ENCODE measurements at places on chromosomes 5 and 9.

DNA sequence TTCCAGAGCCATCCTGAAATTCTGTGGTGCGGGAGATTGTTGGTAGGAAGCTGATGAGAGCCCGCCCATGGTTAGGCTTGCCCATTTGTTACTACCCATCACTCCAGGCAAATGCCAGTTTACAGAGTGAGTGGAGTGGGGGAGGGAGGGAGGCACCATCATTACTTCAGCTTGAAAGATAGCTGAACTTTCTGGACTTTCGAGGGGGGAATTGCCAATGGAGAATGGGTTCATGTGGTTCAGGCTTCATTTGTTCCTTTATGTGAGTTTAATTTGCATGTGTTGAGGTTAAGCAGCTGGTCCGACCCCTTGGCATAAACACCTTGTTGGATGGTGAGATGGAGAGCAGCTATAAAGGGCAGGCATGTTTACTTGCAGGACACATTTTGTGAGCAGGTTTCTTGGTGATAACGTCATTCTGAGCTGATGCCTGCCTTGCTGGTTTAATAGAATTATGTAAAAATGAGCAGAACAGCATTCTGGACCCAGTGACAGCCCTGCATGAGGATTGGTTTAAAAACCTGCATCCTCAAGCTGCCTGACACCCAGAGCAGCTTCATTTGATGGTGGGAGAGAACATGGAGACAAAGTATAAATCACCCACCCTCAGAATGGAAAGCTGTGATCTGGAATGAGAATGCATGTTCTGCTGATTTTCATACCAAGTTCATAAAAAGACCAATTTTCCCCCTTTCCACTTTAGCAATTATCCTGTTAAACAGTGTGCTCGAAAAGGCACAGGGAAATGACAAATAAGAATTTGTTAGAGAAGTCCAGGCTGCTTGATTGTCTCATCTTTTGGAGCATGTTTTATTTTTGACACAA, 106.3 kb downstream of the TRIO start:
- DNase-seq, result no peak

- DNase-seq, result no peak
Measured at GRCh38 chr5:145233461-145233860, 601.7 kb downstream of the PRELID2 start.

DNA sequence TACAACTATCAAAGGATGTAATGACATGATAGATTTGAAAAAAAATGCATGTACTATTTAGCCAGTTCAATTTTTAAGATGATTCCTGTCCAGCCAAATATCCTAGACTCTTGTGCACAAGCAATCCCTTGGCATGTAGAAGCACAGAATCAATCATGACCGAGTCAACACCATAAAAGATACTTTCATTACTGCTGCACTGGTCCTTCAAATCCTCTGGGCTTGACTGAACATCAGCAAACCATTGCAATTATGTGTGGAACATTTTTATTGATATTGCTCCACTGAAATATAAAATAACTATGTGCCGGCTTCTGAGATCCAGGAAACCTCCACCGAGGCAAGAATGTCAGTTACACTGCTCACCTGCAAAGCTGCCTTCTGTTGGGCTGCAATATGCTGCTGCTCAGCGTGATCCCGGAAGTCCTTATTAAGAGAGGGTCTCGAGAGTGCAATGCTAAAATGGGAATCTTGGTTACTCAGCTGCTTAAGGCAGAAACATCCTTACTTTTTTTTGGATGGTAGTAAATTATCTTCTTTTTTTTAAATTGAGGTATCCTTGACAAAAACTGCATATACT, 28.7 kb downstream of the INIP start:
- DNase-seq, result no peak

DNA sequence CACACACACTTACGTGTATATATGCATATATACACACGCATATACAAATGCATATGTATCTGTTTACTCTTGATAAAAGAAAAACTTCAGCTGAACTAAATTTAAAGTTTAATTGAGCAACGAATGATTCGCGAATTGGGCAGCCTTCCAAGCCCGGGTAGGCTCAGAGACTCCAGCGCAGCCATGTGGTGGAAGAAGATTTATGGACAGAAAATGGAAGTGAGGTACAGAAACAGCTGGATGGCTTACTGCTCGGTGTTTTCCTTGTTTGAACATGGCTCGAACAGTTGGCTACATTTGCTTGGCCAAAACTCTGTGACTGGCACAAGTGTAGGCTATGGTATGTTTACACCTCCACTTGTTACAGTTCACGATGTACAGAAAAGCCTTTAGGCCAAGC, 239.3 kb upstream of the PRDM9 start:
- no peak for DNase-seq

DNA sequence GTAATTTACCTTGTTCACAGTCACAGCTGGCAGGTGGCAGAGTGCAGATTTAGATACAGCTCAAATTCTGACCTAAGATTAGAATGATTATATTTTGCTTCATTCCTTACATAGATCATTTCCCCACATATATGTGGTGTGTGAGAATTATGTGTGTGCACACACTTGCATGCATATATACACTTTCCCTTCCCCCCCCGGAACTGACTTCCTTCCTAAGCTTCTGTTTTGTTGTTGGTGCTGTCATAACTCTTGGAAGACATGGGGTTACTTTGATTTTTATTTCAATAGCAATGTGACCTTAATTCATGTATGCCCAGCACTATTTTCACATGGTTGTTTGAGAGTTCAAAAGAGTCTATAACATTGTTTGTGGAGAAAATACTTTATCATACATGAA, 112.8 kb downstream of the CMYA5 start:
- DNase-seq, result no peak

GRCh38 chr5:137462816-137463520, 36.2 kb downstream of the SPOCK1 start:
- no peak for DNase-seq

DNA sequence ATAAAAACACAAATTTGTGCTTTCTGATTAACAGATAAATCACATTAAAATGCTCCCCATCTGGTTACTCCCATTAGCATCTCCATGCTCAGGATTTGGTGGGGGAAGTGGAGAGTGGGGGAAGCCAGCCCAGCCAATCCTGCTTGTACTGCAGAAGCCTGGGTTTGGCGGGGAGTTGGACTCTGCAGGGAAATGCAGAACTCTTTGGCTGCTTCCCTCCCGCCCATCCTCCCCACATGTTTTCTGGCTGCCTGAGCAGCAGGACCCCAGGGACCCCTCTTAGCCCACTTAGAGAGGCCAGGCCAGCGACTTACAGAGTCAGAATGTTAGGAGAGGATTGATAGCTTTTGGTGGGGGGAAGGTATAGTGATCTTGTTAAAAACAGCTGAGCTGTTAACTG, 59.5 kb upstream of the FOXI1 start:
- no peak for DNase-seq

- no peak for DNase-seq
Measured at GRCh38 chr9:117490199-117490598, 75.3 kb upstream of the ASTN2 start.

DNA sequence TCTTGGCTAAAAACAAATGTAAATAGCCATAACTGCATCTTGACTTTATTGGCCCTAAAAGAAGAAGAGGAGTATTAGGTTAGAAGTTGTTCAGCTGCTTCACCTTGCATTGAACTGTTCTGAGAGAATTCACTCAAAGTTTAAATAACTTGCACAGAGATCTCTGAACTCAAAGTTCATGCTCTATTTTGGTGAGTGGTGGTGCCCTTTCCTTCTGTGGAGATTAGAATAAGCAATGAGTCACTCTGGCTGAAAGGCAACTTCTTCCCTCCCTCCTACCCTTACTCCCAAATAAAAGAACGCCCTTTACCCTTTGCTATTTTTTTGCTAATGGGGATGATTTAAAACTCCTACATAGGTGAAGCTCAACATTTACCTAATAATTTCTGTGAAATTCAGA, 48.9 kb downstream of the ERMP1 start:
- no peak for DNase-seq

DNA sequence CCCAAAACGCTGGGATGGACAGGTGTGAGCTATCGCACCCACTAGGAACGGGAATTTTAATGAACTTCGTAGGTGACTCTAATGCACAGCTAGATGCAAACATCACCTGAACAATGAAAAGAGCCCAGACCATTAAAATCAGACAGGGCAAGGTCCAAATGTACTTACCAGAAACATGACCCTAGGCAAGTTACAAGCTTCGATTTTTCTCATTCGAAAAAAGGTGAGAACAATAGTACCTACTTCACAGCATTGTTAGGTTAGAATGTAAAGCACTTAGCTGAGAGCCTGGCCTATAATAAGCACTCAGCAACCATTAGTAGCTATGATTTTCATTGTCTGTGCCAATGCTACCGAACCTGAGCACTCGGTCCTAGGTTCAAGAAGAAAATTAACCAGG, 5.8 kb upstream of the KLHL3 start:
- DNase-seq, result no peak

- DNase-seq, result no peak
Measured at GRCh38 chr5:72607381-72607780, 100.2 kb upstream of the ZNF366 start.

DNA sequence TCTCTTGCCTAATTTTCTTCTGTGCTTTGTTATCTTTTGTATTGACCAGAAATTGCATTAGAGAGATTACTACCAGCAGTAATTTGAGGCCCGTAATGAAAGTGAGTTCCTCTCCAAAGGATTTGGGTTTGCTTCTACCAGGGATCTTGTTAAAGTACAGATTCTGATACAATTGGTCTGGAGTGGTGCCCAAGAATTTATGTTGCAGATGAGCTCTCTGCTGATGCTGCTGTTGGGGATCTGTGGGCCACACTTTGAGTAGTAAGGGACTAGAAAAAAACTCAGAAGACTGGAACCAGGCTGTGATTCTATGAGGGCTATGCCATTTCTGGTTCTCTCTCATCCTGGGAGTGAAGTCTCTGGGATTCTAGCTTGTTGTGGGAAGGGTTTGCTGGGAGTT, 192.2 kb downstream of the SEC61B start:
- DNase-seq, result no peak

GRCh38 chr9:126122901-126123616, 203.6 kb upstream of the MVB12B start:
- no peak for DNase-seq

DNA sequence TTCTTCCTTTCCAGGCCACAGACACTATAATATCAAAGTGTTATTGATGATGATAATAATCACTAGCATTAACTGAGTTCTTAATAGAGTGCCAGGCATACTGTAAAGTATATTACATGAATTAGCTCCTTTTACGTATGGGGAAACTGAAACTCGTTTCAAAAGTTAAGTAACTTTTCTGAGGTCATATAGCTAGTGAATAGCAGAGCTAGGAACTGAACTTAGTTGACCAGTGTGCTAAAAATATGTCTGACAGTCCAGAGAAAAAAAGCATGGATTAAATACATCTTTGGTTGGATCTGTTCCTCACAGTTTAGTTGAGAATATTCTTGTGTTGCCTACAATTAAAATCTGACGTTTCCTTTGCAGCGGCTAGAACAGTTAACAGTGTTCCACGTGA, 18.4 kb upstream of the CATSPER3 start:
- no peak for DNase-seq

DNA sequence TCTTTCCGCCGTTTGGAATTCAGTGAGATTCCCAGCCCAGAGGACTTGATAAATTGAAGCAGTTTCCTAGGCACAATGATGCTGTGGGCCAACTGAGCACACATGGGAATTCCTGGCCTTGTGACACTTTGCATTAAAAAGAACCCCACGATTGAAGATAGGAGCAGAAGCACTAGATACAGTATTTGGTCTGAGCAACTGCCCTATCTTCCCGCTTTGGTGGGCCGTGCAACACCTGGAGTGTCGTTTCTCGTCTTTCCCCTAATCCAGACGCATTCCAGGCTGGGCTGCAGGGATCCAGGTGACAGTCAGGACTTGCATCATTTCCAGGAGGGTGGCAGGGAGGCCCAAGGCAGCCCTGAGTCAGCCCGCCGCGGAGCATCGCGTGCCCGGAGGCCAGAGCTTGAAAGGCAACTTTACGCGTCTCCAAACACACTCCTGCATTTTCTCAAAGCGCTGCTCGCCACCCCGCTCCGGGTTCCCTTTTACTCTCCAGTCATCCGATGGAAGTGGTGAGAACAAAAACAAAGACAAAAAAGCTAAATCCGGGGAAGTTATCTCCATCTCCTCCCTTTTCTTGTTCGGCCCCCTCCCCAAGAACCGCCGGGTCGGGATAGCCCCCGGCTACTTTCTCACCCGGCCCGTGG, 753 bp upstream of the STC2 start:
- DNase-seq, result no peak

GRCh38 chr5:7927466-7928375, 58.8 kb downstream of the MTRR start:
- DNase-seq, result no peak

DNA sequence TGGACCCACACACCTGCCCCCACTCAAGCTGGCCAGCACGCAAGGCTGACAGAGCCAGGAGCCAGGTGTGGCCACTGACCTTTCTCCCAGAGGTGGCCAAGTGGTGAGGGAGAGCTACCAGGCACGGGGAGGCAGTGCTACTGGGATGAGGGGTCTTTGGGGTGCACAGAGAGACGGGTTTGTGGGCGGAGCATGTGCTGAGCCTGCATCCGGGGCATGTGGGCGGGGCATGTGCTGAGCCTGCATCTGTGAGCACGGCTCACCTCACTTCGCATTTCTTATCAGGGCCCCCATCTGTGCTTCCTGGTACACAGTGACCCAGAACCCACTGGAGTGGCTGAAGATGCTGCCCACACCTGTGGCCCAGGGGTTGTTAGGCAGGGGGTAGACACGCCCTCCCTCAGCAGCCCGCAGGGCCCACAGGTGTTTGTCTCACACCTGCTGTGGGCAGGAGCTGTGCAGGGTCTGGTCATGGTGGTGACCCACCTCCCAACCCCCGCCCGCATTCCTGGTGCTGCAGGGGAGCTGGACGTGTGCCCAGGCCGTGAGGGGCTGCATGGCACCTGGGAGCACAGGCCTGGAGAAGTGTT, 21.5 kb downstream of the CCDC187 start:
- no peak for DNase-seq

GRCh38 chr5:28208356-28208755, 1170.0 kb upstream of the CDH9 start:
- DNase-seq, result no peak

GRCh38 chr5:119395080-119395836, 39.4 kb downstream of the TNFAIP8 start:
- no peak for DNase-seq

DNA sequence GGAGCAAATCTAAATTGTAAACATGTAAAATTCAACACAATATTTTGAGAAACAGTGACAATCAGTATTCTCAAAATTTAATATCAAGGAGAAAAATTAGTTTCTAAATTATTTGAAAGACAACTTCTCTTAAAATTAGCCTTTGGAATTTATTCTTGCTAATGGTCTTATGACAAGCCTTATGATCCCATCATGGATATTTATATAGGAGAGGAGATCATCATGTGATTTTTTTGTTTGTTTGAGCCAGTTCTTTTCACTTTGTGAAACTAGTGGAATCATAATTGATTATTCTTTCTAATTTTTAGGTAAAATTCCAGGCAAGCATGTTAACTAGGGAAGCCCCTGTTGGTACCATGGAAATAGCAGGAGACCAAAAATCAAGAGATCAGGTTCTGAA, 24.7 kb downstream of the DMXL1 start:
- no peak for DNase-seq

- DNase-seq, result no peak
Measured at GRCh38 chr9:21015129-21015815, 16.2 kb downstream of the HACD4 start.

All from omental fat pad (tissue), 4 donors.